Central memory CD4-positive, alpha-beta T cell (primary cell): ENCODE measurements at places on chromosomes 11 and 22.

- no peak for DNase-seq
Measured at GRCh38 chr22:27455526-27455925, 346.0 kb downstream of the MN1 start.

GRCh38 chr11:35317253-35317652 is 102.1 kb downstream of the SLC1A2 start:
- DNase-seq: no peak

GRCh38 chr11:122785031-122785541 is 53.2 kb upstream of the CRTAM start:
- DNase-seq: no peak

DNA sequence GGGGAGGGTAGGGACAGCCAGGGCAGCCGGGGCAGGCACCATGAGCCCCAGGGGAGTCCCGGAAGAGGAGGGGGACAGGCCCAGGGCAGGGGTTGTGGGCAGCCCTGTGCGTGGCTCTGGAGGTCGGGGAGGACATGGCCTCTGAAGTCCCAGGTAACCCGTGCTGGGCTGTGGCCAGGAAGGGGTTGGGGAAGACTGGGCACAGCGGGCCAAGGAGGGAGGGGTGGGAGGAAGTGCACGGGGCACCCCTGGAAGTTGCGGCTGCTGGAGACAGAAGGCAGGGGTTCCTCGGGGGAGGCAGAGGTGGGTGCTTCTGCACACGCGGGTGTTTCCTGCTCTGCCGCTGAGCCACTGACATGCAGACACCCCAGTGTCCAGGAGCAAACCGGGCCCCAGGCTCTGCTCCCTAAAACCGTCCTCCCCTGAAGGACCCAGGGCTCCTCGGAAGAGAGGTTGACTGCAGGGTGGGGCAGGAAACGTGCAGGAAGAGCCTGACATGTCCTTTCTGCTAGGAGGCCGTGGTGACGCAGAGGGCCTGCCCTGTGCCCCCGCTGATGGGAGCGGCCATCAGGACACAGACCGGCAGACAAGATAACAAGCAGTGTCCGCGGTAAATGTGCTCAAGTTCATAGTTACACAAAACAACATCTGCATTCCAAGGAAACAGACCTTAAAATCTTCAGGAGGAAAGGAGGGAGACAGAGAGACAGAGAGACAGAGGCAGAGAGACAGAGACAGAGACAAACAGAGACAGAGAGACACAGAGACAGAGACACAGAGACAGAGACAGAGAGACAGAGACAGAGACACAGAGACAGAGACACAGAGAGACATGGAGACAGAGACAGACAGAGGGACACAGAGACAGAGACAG is 5.7 kb downstream of the TNNI2 start:
- peak; percentile 40 for DNase-seq

- DNase-seq: no peak
Measured at GRCh38 chr11:17822401-17822781, 87.8 kb downstream of the KCNC1 start.

GRCh38 chr22:18021431-18021830 is 2.9 kb downstream of the MICAL3 start:
- DNase-seq: no peak

GRCh38 chr11:30984827-30985226 is 384.7 kb downstream of the DCDC1 start:
- no peak for DNase-seq

GRCh38 chr11:9092072-9092471 is 673 bp upstream of the SCUBE2 start:
- no peak for DNase-seq

GRCh38 chr11:11843211-11843621 is 1.4 kb downstream of the USP47 start:
- DNase-seq: peak; percentile 50

- no peak for DNase-seq
Measured at GRCh38 chr11:59528711-59529110, 17.4 kb downstream of the OR4D9 start.

DNA sequence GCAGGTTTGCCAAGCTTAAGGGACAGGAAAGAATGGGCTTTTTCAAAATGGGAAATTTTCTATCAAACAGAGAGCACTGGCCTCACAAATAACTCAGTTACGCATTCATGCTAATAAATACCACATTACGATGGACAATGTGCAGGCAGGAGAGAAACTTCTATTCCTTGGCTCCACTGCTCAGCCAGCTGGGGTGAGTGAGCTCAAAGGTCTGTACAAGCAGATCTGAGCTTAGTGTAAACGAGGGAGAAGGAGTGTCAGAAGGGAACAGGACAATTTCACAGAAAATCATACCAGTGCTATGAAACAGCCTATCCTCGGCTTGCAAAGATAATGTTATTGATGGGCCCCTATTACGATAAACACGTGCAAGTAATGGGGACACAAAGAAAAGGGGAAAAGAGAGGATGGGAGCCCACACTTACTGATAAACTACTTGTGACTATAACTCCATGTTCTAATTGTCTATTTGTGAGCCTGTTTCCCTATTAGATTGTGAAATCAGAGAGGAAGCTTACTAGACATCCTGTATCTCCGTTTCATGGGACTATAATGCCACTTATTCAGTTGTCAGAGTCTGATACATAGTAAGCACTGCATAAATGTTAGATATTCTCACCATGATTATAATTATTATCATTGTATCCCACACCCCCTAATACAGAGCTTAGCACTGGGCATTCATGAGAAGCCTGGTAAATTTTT is 46.3 kb downstream of the AMOTL1 start:
- DNase-seq: no peak

- no peak for DNase-seq
Measured at GRCh38 chr11:126476977-126477376, 121.5 kb downstream of the ST3GAL4 start.

DNA sequence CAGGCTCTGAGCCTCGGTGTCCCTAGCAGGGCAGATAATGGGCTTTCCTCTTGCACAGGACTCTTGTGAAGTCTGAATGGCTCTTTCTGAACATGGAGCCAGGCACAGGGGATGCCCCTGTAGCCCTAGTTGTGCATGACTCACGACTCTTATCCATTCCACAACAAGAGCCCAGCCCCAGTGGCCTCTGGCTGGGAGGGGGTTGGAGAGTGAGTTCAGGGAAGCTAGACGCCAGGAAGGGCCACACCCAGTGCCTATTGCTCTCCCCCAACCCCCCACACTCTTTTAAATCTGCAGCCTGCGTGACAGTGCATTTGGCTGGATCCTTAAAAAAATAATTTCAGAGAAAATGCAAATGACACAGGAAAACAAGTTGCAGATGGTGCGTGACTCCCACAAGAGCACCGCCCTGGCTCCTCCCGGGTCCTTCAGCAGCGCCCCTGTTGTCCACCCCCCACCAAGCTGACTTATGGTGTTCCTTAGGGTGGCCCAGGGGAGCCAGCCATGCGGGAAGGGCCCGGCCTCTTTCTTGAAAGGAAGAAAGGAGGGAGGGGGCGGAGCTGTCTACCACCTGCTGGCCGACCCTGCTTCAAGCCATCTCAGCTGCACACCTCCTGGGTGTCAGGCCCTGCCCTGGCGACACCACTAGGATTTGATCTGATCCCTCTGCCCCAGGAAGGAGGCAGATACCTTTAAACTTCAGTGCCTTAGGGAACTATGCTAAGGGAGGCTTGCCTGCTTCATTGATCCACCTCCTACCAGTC is 74.7 kb downstream of the MN1 start:
- no peak for DNase-seq

- no peak for DNase-seq
Measured at GRCh38 chr22:48448821-48449220, 1378.9 kb downstream of the BRD1 start.

DNA sequence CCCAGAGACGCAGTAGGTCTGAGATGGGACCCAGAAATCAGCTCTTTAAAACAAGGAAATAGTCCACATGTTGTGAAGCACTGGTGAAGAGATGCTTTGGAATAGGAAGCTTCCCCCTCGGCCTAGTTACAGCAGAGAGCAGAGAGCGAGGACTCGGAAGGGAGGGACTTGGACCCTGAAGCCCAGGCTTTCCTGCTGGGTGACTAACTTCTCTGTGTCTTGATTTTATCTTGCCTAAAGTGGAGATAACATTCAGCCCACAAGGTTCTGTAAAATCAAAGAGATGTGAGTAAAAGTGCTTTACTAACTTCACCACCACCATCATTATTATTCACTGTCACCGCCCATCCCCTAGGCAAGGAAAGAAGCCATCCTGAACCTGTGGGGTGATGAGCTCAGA is 58.4 kb downstream of the THAP12 start:
- DNase-seq: no peak

GRCh38 chr11:12086271-12087074 is 23.9 kb upstream of the MICAL2 start:
- no peak for DNase-seq

DNA sequence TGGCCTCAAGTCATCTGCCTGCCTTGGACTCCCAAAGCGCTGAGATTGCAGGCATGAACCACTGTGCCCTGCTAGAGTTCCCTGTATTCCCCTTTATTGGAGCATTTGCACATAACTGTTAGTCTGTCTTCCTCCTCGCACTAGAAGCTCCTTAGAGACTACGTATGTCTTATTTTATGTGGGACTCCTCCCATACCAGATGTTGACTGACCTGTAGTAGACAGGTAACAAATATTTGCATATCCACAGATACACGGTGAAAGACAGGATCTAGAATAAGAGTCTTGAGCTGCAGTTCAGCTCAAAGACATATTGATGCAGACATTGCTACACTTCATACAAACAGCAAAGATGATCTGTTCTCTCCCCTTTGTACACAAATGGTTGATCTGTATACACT is 40.7 kb downstream of the SWAP70 start:
- no peak for DNase-seq

GRCh38 chr11:18802381-18803257 is 11.0 kb upstream of the PTPN5 start:
- DNase-seq: peak; percentile 17

GRCh38 chr11:128544471-128545051 is 42.8 kb downstream of the ETS1 start:
- peak; percentile 13 for DNase-seq

DNA sequence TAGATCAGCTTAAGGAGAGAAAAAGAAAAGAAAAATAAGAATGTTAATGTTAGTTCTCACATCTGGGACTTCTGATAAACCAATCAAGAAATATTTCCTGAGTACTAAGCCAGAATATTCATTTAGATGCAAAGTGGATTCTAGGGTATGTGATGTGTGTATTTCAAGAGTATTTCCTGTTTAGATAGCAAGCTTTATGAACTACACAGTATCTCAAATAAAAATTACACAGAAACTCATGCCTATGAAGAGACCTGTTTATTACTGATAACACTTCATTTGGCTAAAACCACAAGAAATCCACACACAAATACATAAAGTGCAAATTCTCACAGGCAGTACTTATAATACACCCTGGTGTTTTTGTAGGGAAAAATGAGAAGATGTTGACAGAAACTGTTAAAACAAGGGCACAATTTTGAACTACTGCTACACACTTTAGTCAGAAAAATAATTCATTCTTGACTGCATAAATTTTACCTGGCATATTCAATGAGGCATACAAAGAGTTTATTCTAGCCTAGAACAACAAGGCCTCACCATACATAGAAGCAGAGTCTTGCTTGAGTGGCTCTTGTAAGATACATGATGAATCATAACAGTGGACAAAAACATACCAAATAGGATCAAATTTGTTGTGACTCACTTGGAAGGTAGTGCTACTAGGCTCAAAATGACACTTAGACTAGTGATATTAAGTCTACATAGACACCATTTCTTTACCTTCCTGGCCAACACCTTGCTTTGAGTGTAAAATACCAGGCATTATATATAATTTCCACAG is 18.8 kb upstream of the P4HA3 start:
- DNase-seq: no peak

GRCh38 chr11:47788181-47788580 is 21.0 kb upstream of the FNBP4 start:
- no peak for DNase-seq

DNA sequence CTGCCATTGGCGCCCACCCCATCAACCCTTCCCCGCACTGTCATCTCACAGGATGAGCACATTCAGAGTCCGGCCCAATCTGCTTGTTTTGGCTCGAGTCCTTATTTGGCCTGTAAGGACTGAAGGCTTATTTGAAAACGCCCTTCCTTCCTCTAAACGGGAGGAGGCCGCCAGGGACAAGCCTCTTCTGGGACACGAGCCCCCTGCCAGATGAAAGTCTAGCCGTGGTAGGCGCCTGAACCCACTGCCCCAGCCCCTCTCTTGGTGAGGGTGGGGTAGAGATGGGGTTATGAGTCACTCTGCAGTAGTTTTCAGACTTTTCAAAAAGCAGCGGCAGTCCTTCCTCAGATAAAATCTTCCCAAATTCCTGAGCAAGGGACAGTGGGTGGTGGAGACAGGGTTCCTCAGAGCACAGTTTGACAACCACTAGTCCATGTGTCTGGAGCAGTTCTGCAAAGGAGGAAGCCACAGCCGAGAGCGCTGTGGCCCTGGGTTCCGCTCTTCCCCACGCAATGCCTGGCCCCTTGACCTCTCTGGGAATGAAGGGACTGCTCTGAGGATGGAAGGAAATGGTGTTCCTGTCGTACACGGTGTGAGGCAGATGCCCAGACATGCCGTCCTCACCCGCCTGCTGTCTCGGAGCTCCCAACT is 57.0 kb downstream of the MYH9 start:
- no peak for DNase-seq

DNA sequence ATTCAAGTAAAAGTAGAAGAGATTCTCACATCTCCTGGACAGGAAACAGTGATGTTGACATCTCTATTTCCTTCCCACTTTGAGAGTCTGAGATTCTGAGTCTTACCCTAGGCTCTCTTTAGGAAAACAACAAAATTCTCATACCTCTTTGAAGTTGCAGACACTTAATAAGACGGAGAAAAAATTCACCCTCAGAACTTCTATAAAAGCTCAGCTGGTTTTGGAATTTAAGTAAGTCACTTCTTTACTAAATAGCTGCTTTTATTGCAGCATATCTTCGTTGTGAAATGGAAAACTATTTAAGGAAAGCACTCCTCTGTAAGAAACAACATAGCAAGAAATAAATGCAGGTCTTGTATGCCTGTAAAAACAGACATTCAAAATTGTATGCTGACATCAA is 79.1 kb downstream of the MSANTD4 start:
- no peak for DNase-seq

DNA sequence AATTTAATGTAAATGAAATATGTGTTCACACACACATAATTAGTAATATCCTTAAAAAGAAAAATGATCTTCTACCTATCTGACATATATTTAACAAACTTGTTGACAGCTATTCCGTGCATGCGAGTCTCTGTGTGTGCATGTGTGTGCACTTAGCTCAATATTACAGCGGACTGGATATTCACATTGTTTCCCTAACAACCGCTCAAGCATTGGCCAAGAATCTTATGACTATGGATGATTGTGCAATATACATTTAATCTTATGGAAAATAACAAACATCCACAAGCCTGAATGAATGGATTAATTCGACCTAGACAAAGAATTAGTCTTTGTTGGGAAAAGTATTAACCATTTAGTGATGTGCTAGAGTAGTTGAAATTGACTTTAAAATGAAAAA is 1078.6 kb downstream of the LRRC4C start:
- DNase-seq: no peak
